ENCODE measurements at places on chromosomes 16 and 17. TPM values are rescaled to one million over a fixed set of nuclear protein-coding genes. Genes with fewer than 3 reads are reported as not detected.
A peak's percentile ranks its signal among the peaks of the same experiment; 100 is the strongest.

The ZPBP2 gene
- total RNA-seq: not detected

The YBX2 gene
- 0.45 TPM for total RNA-seq

The KCTD19 gene
- total RNA-seq: 1.3 TPM

The RNF166 gene
- total RNA-seq: 35.3 TPM

- H3K36me3 ChIP-seq: no peaks in the 10 kb centered on the region
- H3K27ac ChIP-seq: no peak overlapping the region
- H3K27me3 ChIP-seq: peaks cover 34% of the 10 kb centered on the region
These were observed 407.6 kb upstream of the PSMD7 start for GRCh38 chr16:73888840-73889490.

DNA sequence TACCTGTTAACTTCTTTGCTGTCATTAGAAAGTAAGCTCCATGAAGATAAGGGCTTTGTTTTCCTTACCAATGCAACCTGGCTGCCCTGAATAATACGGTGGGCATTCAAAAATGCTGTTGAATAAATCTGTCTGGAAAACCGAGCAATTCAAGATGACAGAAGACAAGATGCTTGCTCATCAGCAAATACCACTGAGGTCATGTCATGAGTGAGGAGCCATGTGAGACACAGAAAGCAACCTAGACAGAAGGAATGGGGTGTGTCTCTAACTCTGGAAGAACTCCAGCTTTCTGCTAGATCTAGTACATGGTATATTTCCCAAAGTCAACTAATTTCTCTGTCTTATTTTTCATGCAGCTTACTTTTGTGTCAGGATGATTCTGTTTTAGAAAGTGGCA is 64.2 kb downstream of the STH start:
- peaks cover 24% of the 10 kb centered on the region for H3K36me3 ChIP-seq
- H3K27me3 ChIP-seq: no peaks in the 10 kb centered on the region
- no peak overlapping the region for H3K27ac ChIP-seq
- DNase-seq: no peak
- peaks cover 26% of the 10 kb centered on the region for H3K4me1 ChIP-seq

DNA sequence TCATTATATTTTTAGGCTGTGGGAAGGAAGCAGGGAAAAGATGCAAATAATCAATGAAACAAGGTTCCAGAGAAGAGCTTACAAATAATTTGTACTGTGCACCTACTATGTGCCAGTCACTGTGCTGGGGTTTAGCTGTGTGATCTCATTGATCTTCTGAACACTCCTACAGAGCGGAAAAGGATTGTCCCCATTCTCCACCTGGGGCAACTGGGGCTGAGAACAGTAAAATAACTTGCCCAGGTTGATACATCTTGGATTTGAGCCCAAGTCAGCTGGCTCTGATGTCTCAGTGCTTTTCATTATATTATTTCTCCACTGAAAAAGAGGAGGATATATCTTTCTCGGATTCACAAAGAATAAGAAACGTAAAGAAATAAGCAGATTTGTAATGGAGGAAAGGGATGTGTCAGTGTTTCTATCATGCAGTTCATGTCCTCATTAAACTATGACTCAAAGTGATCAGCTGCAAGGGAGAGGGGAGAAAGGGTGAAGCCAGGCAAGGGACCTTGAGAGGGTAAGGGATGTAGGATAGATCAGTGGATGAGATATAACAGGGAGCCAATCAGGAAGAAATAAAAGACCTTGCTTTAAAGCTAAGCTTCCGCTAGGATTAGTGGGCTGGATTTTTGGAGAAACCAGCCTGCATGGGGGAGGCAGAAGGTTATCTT is 143.6 kb upstream of the NOL11 start:
- no peak overlapping the region for H3K27ac ChIP-seq
- H3K36me3 ChIP-seq: peaks cover 4% of the 10 kb centered on the region
- no peak for DNase-seq
- H3K27me3 ChIP-seq: no peaks in the 10 kb centered on the region

DNA sequence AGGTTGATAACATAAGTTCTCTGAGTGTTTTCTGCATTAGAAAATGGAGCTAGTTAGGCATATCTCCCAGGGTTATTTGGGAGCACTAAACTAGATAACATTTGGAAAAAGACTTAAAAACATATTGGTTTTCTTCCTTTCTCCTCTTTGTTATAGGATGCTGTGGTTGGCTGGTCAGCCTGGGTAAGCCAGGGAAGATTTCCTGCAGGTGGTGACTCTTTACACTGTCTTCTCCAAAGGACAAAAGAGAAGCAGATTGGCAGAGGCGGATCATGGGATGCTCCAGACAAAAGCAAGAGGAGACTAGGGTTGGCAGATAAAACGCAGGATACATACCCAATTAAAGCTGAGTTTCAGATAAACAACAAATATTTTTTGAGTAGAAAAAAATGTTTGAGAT is 6.2 kb upstream of the CRYBA1 start:
- DNase-seq: no peak
- peaks cover 14% of the 10 kb centered on the region for H3K4me1 ChIP-seq
- H3K27ac ChIP-seq: no peak overlapping the region

- peaks cover 9% of the 10 kb centered on the region for H3K36me3 ChIP-seq
- H3K4me1 ChIP-seq: peaks cover 29% of the 10 kb centered on the region
- H3K27me3 ChIP-seq: no peaks in the 10 kb centered on the region
- H3K4me3 ChIP-seq: no peak overlapping the region
- no peak overlapping the region for H3K27ac ChIP-seq
These were observed 5.4 kb downstream of the WBP2 start for GRCh38 chr17:75849724-75850123.

GRCh38 chr16:86608301-86608747 is 30.0 kb downstream of the FOXL1 start:
- no peak for DNase-seq
- H3K36me3 ChIP-seq: no peaks in the 10 kb centered on the region

GRCh38 chr17:16442594-16443510 is 27.5 kb downstream of the TRPV2 start:
- H3K27ac ChIP-seq: peak overlapping the region; percentile 72
- no peaks in the 10 kb centered on the region for H3K27me3 ChIP-seq
- DNase-seq: no peak

DNA sequence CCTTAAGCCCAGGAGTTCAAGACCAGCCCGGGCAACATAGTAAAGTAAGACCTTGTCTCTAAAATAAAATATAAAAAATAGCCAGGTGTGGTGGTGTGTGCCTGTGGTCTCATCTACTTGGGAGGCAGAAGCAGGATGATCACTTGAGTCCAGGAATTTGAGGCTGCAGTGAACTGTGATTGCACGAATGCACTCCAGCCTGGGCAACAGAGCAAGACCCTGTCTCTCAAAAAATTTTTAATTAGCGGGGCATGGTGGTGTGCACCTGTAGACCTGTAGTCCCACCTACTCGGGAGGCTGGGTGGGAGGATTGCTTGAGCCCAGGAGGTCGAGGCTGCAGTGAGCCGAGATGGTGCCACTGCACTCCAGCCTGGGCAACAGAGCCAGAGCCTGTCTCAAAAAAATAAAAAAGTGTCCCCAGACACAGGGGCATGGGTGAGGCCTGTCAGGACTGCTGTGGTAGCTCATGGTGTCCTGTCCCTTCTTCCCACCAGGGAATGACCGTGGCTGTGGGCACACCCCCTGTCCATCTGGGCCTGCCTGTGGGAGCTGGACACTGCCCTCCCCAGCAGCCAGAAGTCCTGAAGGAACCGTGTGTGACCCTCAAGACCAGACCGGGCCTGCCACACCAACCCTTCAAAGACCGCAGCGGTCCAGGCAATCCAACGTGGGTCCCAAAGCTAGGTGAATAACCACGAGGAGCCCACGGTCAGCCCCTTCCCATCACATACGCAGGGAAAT is 30.8 kb upstream of the GAA start:
- H3K36me3 ChIP-seq: no peaks in the 10 kb centered on the region
- peaks cover 7% of the 10 kb centered on the region for H3K4me1 ChIP-seq
- no peak overlapping the region for H3K4me3 ChIP-seq
- no peak for DNase-seq
- H3K27ac ChIP-seq: no peak overlapping the region

GRCh38 chr17:35892091-35893035 is 12.2 kb upstream of the CCL5 start:
- H3K36me3 ChIP-seq: no peaks in the 10 kb centered on the region
- no peaks in the 10 kb centered on the region for H3K27me3 ChIP-seq
- H3K27ac ChIP-seq: peak overlapping the region; percentile 47
- no peak overlapping the region for H3K4me3 ChIP-seq

DNA sequence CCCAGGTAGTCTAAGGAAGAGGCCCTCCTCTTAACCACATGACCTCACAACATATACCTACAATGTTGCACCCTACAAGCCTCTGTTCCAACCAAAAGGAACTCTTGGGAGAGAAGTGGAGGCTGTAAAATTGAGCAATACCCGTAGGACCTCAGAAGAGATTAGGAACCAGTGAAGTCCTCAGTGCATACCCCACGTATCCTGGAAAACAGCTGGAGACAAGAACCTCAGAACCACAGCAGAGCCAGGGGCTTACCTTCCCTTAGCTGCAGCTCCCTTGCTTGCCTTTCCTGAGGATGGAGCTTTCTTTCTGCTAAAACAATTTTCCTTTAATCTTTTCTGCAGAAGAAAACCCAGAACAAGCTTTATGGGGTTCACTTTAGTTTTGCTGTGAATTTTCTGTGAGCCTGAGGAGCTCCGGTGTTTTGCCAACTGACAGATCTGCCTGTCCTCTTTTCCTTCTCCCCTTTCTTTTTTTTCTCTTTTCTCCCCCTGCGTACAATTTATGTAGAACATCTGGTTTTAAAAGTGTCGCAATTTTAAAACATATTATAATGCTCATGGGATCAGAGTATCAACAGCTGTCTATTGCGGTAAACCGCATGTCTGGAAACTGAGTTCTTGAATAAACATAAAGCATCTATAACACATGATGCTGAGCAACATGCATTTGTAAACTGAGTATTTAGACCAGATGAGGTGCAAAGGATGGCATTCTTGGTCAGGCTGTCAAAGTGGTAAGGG is 226.4 kb upstream of the MAF start:
- no peak overlapping the region for H3K4me3 ChIP-seq
- no peaks in the 10 kb centered on the region for H3K36me3 ChIP-seq
- no peaks in the 10 kb centered on the region for H3K4me1 ChIP-seq
- no peak overlapping the region for H3K27ac ChIP-seq

GRCh38 chr17:333626-334396 is 18.8 kb downstream of the RPH3AL start:
- H3K4me1 ChIP-seq: peaks cover 62% of the 10 kb centered on the region
- H3K27me3 ChIP-seq: no peaks in the 10 kb centered on the region
- peak overlapping the region; percentile 50 for H3K4me3 ChIP-seq
- H3K27ac ChIP-seq: peak overlapping the region; percentile 44
